ENCODE measurements at places on chromosomes 4 and X.

DNA sequence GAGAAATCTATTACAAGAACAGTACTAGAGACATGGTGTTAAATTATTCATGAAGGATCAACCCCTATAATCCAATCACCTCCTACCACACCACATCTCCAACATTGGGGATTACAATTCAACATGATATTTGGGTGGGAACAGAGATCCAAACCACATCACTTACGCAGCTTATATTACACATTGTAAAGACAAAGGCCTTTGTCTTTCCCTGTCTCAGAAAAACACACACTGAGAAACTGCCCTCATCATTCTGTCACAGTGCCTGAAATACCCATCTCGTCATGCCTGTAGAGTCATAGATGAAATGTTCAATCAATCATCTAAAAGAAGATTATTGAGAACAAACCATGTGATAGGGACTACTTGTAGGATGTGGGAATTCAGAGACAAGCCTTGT lies 558.8 kb upstream of the GRIA3 start:
- DNase-seq: no peak

DNA sequence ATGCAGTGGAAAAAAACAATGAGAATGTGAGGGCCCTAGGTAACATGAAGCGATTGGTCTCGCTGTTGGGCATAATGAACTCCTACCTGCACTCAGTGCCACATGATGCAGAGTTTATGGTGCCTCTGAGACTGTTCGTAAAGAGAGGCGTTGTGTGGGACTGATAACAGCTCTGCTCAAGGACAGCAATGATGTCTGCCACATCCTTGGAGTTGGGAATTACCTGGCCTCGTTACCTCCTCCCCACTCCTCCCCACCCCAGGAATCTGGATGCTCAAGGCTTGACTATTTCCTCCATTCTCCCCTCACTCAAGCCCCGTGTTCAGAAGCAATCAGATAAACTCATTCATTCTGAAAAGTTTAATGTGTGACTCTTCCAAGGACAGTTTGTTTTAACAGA lies 148.0 kb upstream of the JADE1 start:
- DNase-seq: no peak

- DNase-seq: no peak
These were observed 213.7 kb downstream of the FSTL5 start for GRCh38 chr4:161949946-161950725.

DNA sequence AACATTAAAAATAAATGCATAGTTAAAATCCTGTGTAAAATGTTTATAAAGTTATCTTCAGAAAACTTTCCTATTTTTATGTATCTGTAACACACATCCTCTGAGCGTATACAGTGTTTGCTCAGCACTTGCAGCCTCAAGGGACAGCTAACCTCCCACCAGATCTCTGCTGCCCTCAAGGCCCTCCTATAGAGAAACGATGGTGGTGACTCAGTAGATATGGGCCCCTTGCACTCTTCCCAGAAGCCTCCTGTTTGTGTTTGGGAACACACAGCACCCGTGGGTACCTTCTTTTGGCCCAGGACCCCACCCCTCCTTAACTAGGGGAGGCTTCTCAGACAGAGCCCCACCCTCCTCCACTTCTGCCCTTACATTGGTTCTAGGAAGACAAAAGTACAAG lies 26.7 kb downstream of the PJA1 start:
- DNase-seq: no peak

DNA sequence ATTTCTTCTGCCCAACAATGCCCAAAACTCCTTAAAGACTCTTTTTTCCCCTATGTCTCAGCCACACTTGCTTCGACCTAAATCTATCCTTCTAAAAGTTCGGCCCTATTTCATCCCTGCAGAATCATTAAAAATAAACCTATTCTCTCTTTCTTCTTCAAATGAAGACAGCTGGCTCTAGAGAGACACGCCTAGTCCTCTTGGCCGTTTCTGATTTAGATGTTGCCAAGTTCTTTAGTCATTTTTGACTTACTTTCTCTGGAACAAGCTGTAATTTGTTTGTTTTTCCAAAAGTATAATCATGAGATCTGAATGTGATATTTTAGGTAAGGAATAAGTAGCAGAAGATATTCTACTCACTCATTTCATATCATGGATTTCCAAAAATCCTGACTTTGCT lies 211.6 kb downstream of the CENPC start:
- DNase-seq: no peak

DNA sequence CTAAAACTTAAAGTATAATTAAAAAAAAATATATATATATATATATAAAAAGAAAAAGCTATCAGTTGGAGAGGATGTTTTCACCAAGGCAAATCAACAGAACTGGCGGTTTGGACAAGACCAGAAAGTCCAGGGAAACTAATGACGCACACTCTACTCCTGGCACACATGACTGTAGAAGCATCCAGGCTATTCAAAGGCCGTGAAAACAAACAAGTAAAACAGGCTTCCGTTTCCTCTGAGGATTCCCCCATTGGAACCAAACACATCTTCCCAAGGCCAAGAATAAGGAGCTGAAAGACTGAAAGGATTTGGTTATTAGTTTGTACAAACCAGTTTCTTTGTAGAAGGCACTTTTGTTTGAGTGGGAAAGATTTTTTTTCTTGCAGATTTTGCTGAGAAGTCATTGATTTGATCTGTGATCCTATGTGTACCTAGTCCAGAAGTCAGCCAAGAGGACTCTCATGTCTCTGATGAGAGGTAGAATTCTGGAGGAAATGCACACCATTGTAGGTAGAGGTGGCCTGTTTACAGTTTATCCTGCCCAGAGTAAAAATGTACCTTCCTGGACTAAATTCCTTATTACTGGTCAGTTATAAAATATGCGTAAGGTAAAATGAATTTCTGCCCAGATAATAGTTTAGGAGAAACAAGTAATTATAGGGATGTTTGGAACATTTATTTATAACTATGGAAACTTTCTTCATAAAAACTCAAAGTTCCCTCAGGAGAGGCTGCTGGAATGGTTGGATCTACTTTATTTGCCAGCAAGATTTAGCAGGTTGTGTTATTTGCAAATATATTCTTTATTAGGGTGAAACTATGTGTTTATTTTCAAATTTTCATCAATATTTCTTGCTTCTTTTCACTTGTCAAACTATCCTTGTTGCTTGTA lies 66.5 kb downstream of the DMP1 start:
- DNase-seq: no peak

GRCh38 chr4:9923195-9923812 lies 98.0 kb downstream of the SLC2A9 start:
- DNase-seq: no peak

GRCh38 chr4:12979797-12980196 lies 504.3 kb downstream of the RAB28 start:
- DNase-seq: no peak

- peak; percentile 21 for DNase-seq
These were observed 571.0 kb upstream of the KLHL4 start for GRCh38 chrX:86946569-86946968.

GRCh38 chr4:6616087-6616995 lies 24.1 kb upstream of the MRFAP1 start:
- no peak for DNase-seq

GRCh38 chr4:176906709-176907108 lies 114.0 kb upstream of the VEGFC start:
- no peak for DNase-seq

DNA sequence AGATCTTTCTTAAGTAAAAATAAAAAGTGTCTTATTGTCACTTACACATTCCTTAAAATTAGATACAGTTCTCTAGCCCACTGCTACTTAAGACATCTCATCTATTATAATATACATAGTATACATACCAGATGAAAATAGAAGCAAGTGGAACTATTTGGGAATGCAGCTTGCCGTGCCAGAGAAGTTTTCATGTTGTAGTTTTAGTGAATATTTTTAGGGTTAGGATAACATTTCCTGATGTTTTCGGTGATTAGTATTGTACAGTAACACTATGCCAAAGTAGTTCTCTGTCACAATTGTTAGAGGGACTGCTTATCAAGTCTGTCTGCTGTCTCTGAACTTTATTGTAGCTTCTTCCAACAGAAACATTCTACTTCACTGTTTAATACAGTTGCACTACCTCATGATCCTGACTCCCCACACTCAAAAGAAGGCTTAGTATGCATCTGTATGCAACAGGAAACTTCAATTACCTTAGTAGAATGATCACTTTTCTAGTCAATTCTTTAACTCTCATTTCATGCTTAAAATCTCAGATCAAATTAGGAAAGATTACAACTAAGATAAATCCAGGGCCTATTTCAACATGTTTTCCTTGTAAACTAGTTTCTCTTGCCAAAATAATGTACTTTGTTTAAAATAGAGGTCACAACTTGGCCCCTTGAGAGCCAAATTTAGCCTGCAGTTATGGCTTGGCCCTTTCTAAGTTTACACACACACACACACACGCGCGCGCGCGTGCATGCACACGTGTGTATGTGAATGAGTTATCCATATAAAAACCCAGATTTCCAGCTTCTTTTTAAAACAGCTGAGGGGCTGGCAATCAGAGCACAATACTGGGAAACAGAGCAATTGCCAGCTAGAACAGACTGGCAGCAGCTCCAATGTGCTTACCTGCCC lies 42.3 kb upstream of the SRPX start:
- DNase-seq: no peak

GRCh38 chr4:53040851-53041250 lies 178.7 kb downstream of the RASL11B start:
- no peak for DNase-seq

DNA sequence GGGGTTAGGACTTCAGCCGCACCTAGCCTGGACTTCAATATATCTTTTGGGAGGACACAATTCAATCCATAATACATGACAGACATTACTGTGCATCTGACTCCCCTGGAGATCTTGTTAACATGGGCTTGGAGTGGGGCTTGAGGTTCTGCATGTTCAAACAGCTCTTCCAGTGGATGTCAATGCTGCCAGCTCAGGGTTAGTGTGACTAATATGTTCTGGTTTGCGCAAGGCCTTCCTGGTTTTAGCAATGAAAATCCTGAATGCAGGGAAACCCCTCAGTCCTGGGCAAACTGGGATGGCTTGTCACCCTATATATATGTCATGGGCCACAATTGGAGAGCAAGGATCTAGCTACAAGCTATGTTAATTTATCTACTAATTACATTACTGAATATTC lies 2.7 kb upstream of the TSPAN7 start:
- no peak for DNase-seq

GRCh38 chr4:2395584-2395983 lies 22.9 kb downstream of the ZFYVE28 start:
- no peak for DNase-seq

DNA sequence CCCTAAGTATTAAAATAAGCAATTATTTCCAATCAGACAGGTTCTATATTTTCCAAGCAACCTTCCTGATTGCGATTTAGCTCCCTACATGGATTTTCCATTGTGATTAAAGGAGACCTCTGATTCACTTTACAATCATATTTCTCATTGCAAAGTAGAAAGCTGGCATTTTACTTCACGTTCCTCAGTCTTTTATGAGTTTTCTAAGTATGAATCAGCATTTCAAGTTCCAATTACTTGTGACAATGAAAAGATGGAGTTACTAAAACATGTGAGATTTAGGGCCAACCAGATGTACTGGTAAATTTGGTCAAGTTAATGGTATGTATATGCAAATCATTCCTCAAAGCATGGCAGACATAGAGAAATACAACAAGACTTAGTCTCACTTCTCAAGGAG lies 206.2 kb downstream of the KCNIP4 start:
- no peak for DNase-seq

DNA sequence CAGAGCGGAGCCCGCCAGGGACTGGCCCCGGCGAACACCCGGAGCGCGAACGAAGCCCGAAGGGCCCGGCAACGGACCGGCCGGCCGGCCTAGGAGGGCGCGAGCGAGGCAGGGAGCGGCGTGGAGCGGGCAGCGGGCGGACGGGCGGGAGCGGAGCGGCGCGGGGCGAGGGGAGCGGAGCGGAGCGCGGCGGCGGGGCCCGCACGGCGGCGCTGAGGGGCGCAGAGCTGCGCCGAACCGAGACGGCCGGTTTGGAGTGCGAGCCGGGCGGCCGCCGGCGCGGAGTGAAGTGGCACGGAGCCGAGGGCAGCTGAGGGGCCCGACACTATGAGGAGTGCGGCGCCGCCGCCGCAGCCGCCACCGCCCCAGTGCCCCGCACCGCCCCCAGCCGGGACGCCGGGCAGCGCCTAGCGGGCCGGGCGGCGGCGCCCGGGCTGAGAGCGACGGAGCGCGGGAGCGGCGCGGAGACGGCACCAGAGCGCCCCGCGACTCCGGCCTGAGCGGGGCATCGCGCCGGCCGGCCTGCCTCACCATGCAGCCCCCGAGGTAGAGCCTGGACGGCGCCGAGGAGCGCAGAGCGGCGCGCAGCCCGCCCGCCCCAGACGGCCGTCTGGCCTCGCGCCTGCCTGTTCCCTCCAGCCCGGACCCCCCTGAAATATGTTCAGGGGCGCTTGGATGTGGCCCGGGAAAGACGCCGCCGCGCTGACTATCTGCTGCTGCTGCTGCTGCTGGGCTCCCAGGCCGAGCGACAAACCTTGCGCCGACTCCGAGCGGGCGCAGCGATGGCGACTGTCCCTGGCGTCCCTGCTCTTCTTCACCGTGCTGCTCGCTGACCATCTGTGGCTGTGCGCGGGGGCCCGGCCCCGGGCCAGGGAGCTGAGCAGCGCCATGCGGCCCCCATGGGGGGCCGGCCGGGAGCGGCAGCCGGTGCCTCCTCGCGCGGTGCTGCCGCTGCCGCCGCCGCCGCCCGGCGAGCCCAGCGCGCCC lies 793 bp downstream of the NALF2 start:
- no peak for DNase-seq

- no peak for DNase-seq
These were observed 65.1 kb downstream of the MAB21L2 start for GRCh38 chr4:150647008-150647407.

DNA sequence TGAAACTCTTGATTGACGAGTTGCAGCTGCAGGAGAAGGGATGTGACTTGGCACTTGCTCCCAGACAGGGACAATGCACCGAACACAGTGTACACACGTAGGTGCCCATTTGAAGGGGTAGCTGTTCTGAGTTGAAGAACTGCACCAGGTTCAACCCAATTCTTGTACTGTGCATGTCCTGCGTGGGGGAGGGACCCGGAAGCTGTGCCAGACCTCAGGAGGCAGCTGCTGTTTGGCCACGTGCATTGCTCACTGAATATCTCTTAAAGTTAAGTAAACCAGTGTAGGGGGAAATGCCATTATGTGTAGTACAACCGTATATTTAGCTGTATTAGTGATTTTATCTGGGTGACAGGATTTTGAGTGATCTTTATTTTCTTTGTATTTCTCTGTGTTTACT lies 12.0 kb upstream of the RBBP7 start:
- DNase-seq: no peak

- no peak for DNase-seq
These were observed 1397.6 kb downstream of the FAM133A start for GRCh38 chrX:95071621-95072020.

- no peak for DNase-seq
These were observed 7.2 kb upstream of the C1QTNF7 start for GRCh38 chr4:15420642-15421041.

Measured in kidney capillary endothelial cell (primary cell).